ENCODE measurements at places on chromosomes 7 and 10. TPM values are rescaled to one million over a fixed set of nuclear protein-coding genes. Genes with fewer than 3 reads are reported as not detected.

GRCh38 chr7:6545398-6546126 is 5.7 kb downstream of the GRID2IP start:
- H3K27ac ChIP-seq = no peak overlapping the region
- H3K36me3 ChIP-seq = no peaks in the 10 kb centered on the region
- H3K27me3 ChIP-seq = no peaks in the 10 kb centered on the region
- H3K4me3 ChIP-seq = no peak overlapping the region
- no peaks in the 10 kb centered on the region for H3K4me1 ChIP-seq
- DNase-seq = no peak

DNA sequence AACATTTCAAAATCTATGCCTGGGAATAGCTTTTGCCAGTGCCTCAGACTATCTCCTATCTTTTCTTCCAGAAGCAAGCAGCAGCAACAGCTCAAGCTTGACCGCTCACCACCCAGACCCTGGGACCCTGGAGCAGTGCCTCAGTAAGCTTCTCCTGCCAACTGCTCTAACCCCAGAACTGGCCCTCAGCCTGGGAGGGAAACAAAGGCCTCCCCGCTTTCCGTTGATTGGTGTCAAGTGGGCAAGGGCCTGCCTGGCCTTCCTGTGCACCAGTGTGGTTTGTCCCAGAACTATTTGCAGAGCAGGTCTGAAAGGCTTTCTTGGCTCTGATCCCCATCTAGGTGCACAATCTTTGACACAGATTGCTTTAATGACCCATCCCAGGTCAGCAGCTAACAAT is 3.3 kb upstream of the ATP6V0A4 start:
- H3K27ac ChIP-seq = no peak overlapping the region
- no peaks in the 10 kb centered on the region for H3K27me3 ChIP-seq
- H3K4me3 ChIP-seq = no peak overlapping the region
- H3K36me3 ChIP-seq = no peaks in the 10 kb centered on the region

VAX1 gene
- not detected for total RNA-seq

CYP2E1 gene
- 5.5 TPM for total RNA-seq

GRCh38 chr7:98930464-98930863 is 52.1 kb downstream of the TRRAP start:
- peaks cover 5% of the 10 kb centered on the region for H3K4me1 ChIP-seq
- no peak for DNase-seq
- H3K27me3 ChIP-seq = no peaks in the 10 kb centered on the region
- H3K4me3 ChIP-seq = no peak overlapping the region
- H3K36me3 ChIP-seq = peaks cover 100% of the 10 kb centered on the region
- no peak overlapping the region for H3K27ac ChIP-seq

GRCh38 chr7:151404216-151405011 is 5.4 kb downstream of the WDR86 start:
- no peak for DNase-seq
- no peaks in the 10 kb centered on the region for H3K4me1 ChIP-seq

GRCh38 chr7:74003621-74004020 is 24.4 kb upstream of the ELN start:
- H3K4me1 ChIP-seq = no peaks in the 10 kb centered on the region
- H3K27me3 ChIP-seq = no peaks in the 10 kb centered on the region
- DNase-seq = no peak
- H3K27ac ChIP-seq = no peak overlapping the region

DNA sequence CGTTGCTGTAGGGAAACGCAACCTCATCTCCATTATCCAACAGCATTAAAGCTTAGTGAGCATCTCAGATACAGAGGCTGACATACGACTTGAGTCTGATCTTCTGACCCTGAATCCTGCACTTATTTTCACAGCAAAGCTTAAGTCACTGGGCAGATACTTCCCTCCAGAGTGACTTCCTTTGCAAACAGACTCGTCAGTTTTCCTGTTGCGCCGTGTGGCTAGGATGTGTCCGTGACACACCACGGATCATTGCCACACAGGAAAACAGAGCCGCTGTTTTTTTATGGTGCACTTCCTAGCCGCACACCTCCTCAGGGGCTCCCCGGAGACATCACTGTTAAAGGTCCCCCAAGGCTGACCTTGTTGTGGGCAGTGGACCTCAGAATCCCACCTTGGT is 94.9 kb upstream of the MKI67 start:
- no peaks in the 10 kb centered on the region for H3K4me1 ChIP-seq
- no peak overlapping the region for H3K27ac ChIP-seq
- H3K4me3 ChIP-seq = no peak overlapping the region
- no peaks in the 10 kb centered on the region for H3K36me3 ChIP-seq
- no peak for DNase-seq

DNA sequence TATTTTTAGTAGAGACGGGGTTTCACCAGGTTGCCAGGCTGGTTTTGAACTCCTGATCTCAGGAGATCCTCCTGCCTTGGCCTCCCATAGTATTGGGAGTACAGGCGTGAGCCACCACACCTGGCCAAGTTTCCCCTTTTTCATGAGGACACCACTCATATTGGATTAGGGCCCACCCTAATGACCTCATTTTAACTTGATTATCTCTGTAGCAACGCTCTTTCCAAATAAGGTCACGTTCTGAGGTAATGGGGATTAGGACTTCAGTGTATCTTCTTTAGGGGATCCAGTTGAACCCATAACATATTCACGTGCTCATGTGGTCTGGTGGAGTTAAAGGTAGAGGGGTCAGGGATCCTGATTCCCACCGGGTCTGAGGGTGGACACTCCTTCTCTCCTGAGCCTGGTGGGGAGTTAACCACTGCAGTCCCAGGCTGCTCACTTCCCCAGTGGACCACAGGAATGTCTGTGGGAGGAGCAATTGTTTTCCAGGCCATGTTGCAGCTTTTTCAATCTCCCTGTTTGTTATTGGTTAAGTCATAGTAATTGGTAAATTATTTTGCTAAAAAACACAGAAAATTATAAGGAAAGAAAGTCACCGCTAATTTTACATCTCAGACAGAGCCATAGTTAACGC is 130.5 kb downstream of the GRK5 start:
- H3K36me3 ChIP-seq = no peaks in the 10 kb centered on the region
- DNase-seq = no peak
- no peaks in the 10 kb centered on the region for H3K27me3 ChIP-seq
- peaks cover 12% of the 10 kb centered on the region for H3K4me1 ChIP-seq

MOGAT3 gene
- not detected for total RNA-seq

- no peak overlapping the region for H3K27ac ChIP-seq
- no peaks in the 10 kb centered on the region for H3K4me1 ChIP-seq
- no peak for DNase-seq
- no peaks in the 10 kb centered on the region for H3K27me3 ChIP-seq
Observed at GRCh38 chr7:2142386-2142785, 90.4 kb downstream of the MAD1L1 start.

DNA sequence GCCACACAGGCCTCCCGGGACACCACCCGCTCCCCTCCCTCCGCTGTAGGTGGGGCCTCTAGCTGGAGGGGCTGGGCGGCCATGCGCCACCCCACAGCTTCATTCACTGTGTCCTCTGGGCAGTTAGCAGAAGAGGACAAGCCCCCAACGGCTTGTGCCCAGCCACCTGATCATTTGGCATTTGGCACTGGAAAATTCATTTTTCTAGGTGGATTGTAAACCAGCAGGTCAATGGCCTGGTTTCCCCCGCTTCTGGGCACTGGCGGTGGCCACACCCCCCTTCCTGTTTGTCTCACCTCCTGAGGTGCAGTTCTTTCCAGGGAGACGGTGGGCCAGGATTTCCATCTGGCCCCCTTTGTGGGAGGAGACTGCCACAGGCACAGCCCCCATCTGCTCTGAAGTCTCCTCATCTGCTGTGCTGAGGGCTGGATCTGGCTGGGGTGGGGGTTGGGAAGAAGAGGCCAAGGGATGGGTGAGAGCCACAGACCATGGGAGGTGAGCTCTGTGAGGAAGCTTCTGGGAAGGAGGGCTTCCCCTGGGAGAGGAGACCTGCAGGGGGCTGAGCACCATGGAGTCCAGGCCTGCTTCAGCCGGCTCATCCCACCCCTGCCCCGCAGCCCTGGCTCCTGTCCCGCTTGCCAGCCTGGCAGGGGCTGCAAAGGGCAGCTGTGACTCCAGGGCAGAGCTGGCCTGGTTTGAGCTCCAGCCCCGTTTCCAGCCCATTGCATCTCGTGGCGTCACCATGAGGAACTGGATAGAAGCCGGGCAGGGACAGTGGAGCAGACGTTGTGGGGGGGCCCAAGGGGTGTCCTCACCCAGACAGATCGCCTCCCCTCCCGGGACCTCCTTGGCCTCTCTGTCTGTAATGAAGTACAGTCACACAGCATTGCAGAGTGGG is 40.1 kb upstream of the SLC29A3 start:
- no peak for DNase-seq
- no peaks in the 10 kb centered on the region for H3K36me3 ChIP-seq
- no peak overlapping the region for H3K4me3 ChIP-seq
- H3K27me3 ChIP-seq = no peaks in the 10 kb centered on the region

GRCh38 chr10:2882628-2883027 is 184.7 kb upstream of the PFKP start:
- H3K4me3 ChIP-seq = no peak overlapping the region
- no peaks in the 10 kb centered on the region for H3K36me3 ChIP-seq
- H3K27me3 ChIP-seq = no peaks in the 10 kb centered on the region
- H3K27ac ChIP-seq = no peak overlapping the region
- H3K4me1 ChIP-seq = no peaks in the 10 kb centered on the region

NEURL1 gene
- 147 TPM for total RNA-seq

DNA sequence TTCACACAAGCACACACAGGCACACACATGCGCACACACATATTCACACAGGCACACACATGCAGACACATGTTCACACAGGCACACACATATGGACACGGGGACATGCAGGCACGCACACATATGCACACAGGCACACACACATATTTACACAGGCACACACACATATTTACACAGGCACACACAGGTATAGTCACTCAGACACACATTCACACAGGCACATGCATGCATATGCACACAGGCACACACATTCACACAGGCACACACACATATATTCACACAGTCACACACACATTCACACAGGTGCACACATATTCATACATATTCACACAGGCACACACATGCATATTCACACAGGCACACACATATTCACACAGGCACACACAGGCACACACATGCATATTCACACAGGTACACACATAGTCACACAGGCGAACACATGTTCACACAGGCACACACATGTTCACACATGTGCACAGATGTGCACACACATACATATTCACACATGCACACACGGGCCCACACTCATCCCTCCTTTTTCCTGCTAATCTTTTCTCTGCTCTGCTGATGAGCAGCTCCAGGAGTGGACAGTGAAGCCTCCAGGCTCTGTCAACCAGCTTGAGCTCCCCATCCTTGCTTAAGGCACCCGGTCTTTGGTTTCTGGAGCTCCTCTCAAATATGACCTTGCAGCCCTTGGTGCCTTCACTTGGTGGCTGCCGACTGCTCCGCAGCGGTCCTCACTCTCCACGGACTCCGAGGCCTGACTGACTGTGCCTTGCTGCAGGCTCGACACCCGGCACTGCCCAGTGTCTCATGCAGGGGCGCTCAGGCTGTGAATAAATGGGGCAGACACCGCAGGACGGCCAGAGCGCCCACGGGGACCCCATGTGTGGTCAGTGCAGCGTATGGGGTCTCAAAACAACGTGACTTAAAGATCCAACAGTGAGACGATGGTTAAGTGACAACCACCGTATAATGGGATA is 581.2 kb upstream of the MGMT start:
- H3K27me3 ChIP-seq = peaks cover 3% of the 10 kb centered on the region
- no peak for DNase-seq
- no peaks in the 10 kb centered on the region for H3K4me1 ChIP-seq
- no peaks in the 10 kb centered on the region for H3K36me3 ChIP-seq
- H3K4me3 ChIP-seq = no peak overlapping the region

ENKUR gene
- total RNA-seq = not detected

ST7 gene
- 12.8 TPM for total RNA-seq

- H3K4me3 ChIP-seq = no peak overlapping the region
- no peaks in the 10 kb centered on the region for H3K27me3 ChIP-seq
- H3K4me1 ChIP-seq = no peaks in the 10 kb centered on the region
- peaks cover 73% of the 10 kb centered on the region for H3K36me3 ChIP-seq
Observed at GRCh38 chr7:158749396-158749795, 44.8 kb upstream of the NCAPG2 start.

DNA sequence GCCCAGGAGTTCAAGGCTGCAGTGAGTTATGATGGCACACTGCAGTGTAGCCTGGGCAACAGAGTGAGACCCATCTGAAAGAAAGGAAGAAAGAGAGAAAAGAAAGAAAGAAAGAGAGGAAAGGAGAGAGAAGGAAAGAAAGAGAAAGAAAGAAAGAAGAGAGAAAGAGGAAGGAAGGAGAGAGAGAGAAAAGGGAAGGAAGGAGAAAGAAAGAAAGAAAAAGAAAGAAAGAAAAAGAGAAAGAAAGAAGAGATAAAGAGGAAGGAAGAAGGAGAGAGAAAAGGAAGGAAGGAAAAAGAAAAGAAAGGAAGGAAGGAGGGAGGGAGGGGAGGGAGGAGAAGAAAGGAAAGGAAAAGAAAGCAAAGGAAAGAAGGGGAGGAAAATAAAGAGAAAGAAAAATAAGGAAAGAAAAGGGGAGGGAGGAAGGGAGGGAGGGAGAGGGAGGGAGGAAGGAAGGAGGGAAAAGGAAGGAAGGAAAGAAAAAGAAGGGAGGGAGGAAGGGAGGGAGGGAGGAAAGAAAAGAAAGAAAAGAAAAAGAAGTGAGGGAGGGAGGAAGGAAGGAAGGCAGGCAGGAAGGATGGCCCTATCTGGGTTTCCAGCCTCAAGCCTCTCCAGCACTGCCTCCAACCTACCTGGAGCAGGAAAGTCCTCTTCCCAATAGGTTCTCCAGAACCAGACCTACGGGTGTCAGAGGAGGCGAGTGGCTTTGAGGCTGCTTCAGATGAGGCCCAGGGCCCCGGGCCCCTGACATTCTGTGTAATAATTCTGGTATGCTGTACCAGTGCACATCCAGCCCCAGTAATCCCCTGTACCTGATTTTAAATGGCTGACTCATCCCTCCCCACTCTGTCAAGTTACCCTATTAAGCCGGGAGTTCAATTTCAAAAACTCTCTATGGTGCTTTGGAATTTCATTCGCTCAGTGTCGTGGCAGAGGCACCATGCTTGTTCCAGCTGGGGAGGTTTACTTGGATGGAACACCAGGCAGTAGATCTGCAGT is 6.8 kb upstream of the PARD3 start:
- no peak overlapping the region for H3K4me3 ChIP-seq
- no peak for DNase-seq
- no peak overlapping the region for H3K27ac ChIP-seq
- peaks cover 14% of the 10 kb centered on the region for H3K4me1 ChIP-seq

CROT gene
- total RNA-seq = 3.6 TPM

GRCh38 chr7:120665068-120665467 is 192.9 kb downstream of the TSPAN12 start:
- no peaks in the 10 kb centered on the region for H3K36me3 ChIP-seq
- no peak overlapping the region for H3K4me3 ChIP-seq
- no peaks in the 10 kb centered on the region for H3K27me3 ChIP-seq
- no peak for DNase-seq

GRCh38 chr7:51299391-51300133 is 17.0 kb downstream of the COBL start:
- H3K36me3 ChIP-seq = no peaks in the 10 kb centered on the region
- H3K27ac ChIP-seq = no peak overlapping the region
- DNase-seq = no peak
- H3K27me3 ChIP-seq = no peaks in the 10 kb centered on the region
- H3K4me1 ChIP-seq = peaks cover 35% of the 10 kb centered on the region

GRCh38 chr7:92625617-92626016 is 35.4 kb upstream of the FAM133B start:
- H3K27ac ChIP-seq = no peak overlapping the region
- no peaks in the 10 kb centered on the region for H3K27me3 ChIP-seq
- no peak overlapping the region for H3K4me3 ChIP-seq
- no peaks in the 10 kb centered on the region for H3K36me3 ChIP-seq
- no peaks in the 10 kb centered on the region for H3K4me1 ChIP-seq

Data from gastrocnemius medialis (tissue), 4 donors.